ENCODE measurements at places on chromosomes 7 and 10. TPM values are rescaled to one million over a fixed set of nuclear protein-coding genes. Genes with fewer than 3 reads are reported as not detected.
A peak's percentile ranks its signal among the peaks of the same experiment; 100 is the strongest.

DNA sequence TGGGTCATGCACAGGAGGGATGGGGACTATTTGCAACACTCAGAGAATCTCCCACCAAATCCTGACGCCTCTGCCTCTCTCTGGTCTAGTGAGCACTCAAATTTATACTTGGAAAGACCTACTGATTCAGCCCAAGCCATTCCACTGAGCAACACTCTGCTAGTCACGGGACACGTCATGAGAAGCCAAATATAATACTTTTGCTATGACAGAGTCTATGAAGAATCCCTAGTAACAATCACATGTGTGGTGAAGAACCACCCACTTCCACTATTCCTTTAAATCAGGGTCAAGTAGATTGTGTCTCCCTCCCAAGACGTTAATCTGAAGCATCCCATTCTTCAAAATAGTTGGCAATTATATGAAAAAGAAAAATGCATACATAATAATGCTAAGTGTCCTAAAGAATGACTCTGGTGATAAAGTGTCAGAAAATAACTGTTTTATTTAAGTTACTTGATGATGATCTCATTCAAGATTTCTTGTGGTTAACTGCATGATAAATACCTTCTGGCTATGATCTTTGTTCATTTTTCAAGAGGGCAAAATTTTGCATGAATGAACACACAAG lies 28.5 kb downstream of the CHCHD3 start:
- no peak overlapping the region for H3K27ac ChIP-seq
- H3K27me3 ChIP-seq, result no peaks in the 10 kb centered on the region
- no peak overlapping the region for H3K4me3 ChIP-seq
- no peak for DNase-seq
- peaks cover 12% of the 10 kb centered on the region for H3K4me1 ChIP-seq

DNA sequence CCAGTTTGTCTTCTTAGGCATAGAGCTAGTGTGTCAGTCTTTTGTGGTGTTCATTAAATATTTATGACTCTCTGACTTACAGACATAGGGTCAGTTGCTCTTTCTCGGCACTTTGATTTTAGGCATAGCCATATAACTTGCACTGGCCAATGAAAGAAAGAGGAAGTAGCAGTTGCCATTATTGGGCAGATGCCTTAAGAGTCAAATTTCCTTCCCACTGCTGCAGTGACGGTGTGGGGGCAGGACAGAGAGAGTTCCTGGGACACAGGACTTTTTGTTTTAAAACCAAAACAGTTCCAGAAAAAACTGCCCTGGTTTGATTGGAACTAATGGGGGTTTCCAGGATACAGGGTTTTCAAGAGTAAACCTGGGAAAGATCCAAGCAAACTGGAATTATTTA lies 60.2 kb upstream of the PHF14 start:
- H3K27me3 ChIP-seq, result no peaks in the 10 kb centered on the region
- no peak overlapping the region for H3K4me3 ChIP-seq
- H3K27ac ChIP-seq, result no peak overlapping the region
- no peaks in the 10 kb centered on the region for H3K4me1 ChIP-seq
- H3K36me3 ChIP-seq, result no peaks in the 10 kb centered on the region

DNA sequence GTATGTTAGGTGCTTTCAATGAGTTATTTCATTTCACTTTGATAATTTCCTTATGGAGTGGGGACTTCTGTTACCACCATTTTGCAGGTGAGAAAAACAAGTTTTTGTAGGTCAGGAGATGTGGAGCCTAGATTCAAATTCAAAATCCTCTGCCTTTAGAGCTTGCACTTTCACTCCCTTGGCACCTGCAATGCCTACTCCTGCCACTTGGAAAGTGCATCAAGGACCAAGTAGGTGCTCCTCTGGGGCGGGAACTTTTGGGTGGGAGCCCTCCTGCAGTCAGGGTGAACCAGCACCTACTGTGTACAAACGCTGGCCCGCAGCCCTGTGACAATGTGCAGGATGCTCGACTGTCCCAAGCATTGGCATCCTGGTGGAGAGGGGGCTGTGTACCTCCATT lies 199.0 kb downstream of the EMX2 start:
- DNase-seq, result no peak
- no peaks in the 10 kb centered on the region for H3K4me1 ChIP-seq
- H3K27ac ChIP-seq, result no peak overlapping the region
- no peaks in the 10 kb centered on the region for H3K27me3 ChIP-seq
- no peak overlapping the region for H3K4me3 ChIP-seq

DNA sequence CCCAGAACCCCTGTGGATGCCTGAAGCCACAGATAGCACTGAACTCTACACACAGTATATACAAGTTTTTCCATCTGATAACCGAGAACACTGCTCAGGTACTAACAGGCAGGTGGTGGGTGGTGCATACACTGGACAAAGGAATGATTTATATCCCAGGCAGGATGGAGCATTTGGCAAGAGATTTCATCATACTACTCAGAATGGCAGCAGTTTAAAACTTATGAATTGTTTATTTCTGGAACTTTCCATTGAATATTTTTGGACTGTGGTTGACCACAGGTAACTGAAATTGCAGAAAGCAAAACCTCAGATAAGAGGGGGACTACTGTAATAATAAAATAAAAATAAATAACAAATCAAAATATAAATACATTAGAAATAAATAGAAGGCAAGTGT lies 10.9 kb upstream of the KCNMA1 start:
- H3K36me3 ChIP-seq, result no peaks in the 10 kb centered on the region
- DNase-seq, result no peak
- H3K27me3 ChIP-seq, result no peaks in the 10 kb centered on the region
- no peak overlapping the region for H3K27ac ChIP-seq
- H3K4me1 ChIP-seq, result no peaks in the 10 kb centered on the region
- H3K4me3 ChIP-seq, result no peak overlapping the region

- peaks cover 9% of the 10 kb centered on the region for H3K4me1 ChIP-seq
- H3K4me3 ChIP-seq, result no peak overlapping the region
- peak; percentile 30 for DNase-seq
- H3K27ac ChIP-seq, result no peak overlapping the region
- H3K27me3 ChIP-seq, result no peaks in the 10 kb centered on the region
Measured at GRCh38 chr7:40057292-40057691, 77.1 kb downstream of the MPLKIP start.

- no peaks in the 10 kb centered on the region for H3K4me1 ChIP-seq
- H3K27me3 ChIP-seq, result no peaks in the 10 kb centered on the region
- no peak for DNase-seq
- no peaks in the 10 kb centered on the region for H3K36me3 ChIP-seq
Measured at GRCh38 chr10:105783936-105784483, 1142.9 kb downstream of the SORCS3 start.

DNA sequence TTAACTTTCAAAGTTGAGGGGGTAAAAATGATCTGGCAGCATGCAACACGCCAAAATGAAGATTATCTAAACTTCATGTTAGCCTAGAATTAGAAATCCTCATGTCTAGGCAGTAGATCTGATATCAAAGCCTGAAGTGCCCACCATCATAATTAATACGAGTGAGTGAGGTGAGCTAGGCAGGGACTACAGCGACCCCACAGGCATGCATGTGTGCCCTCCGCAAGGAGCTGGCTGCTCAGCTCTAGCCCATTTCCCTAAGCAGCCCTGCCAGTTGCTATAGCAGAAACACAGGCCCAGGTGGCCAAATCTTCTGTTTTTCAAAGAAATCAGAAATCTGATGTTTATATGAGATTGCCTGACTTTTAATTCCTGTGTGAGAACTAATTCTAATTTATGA lies 93.1 kb upstream of the IFRD1 start:
- no peak overlapping the region for H3K4me3 ChIP-seq
- no peak for DNase-seq
- no peak overlapping the region for H3K27ac ChIP-seq
- H3K27me3 ChIP-seq, result no peaks in the 10 kb centered on the region

DNA sequence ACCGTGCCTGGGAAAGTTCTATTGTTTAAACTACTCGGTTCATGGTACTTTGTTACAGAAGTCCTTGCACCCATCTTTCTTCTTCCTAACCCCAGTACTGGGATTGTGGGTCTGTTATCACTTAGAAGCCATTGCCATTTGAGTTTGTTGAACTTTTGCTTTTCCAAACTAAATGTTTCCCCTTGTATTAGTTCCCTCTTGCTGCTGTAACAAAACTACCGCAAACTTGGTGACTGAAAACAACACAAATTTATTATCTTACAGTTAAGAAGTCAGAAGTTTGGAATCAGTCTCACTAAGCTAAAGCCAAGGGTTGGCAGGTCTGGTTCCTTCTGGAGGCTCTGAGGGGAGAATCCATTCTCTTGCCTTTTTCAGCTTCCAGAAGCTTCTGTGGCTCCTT lies 6.9 kb upstream of the LAMB4 start:
- no peak for DNase-seq
- no peak overlapping the region for H3K4me3 ChIP-seq
- H3K27me3 ChIP-seq, result no peaks in the 10 kb centered on the region
- no peaks in the 10 kb centered on the region for H3K36me3 ChIP-seq
- H3K4me1 ChIP-seq, result no peaks in the 10 kb centered on the region
- H3K27ac ChIP-seq, result no peak overlapping the region

GRCh38 chr7:154794147-154794780 lies 208.7 kb downstream of the PAXIP1 start:
- no peaks in the 10 kb centered on the region for H3K36me3 ChIP-seq
- H3K4me3 ChIP-seq, result peak overlapping the region; percentile 38

GRCh38 chr10:60009276-60009675 lies 102.9 kb upstream of the CCDC6 start:
- H3K27ac ChIP-seq, result no peak overlapping the region
- H3K27me3 ChIP-seq, result no peaks in the 10 kb centered on the region
- no peak overlapping the region for H3K4me3 ChIP-seq
- H3K36me3 ChIP-seq, result no peaks in the 10 kb centered on the region

DNA sequence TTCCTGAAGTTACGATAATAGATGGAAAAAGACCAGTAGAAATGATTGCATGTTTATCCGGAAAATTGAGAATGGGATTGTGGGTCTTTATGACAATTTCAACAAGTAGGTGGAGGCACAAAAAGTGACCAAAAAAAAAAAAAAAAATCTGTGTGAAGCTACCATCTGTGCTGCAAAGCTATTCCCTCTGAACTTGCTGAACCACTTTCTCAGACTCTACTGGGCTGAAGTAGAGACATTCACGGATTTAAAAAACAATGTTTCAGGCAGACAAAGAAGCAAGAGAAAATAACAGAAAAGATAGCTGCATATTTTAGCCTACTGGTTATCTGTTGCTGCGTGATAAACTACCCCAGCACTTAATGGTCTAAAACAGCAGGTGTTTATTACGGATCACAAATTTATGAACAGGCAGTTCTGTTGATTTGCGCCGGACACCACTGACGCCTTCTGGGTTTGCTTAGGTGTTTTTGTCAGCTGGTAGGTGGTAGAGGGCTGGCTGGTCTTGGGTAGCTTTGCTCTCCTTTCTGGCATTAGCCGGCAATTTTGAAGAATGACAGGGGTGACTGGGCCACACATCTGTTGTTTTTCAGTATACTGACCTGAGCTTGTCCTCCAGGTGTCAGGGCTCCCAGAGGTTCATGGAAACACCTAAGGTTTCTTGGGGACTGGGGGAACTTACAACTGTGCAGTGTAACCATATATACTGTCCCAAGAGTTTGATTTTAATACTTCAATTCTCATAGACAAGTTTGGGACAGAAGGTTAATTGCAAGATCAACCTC lies 665.1 kb downstream of the CCSER2 start:
- H3K4me1 ChIP-seq, result peaks cover 11% of the 10 kb centered on the region
- no peaks in the 10 kb centered on the region for H3K27me3 ChIP-seq
- H3K27ac ChIP-seq, result no peak overlapping the region
- H3K36me3 ChIP-seq, result no peaks in the 10 kb centered on the region

GRCh38 chr7:1050956-1051690 lies 6.8 kb downstream of the GPR146 start:
- no peak overlapping the region for H3K4me3 ChIP-seq
- no peak for DNase-seq
- H3K27me3 ChIP-seq, result no peaks in the 10 kb centered on the region
- peaks cover 29% of the 10 kb centered on the region for H3K4me1 ChIP-seq
- H3K27ac ChIP-seq, result peak overlapping the region; percentile 65

DNA sequence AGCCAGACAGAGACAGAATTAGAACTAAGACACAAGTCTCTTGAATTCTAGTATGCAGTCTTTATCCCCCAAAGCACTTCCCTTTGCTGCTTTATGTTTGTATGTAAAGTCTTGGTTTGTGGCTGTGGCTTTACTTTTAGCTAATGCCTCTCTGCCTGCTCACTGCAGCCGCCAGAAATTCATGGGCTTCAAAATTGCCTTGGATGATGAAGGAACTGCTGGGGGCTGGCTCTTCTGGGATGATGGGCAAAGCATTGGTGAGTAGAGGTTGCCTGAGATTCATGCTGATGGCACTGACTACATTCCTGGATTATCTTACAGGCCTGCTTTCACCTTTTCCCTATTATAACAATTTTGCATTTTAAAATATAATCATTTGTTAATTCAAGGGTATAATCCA lies 10.9 kb upstream of the MGAM2 start:
- H3K4me1 ChIP-seq, result no peaks in the 10 kb centered on the region
- H3K36me3 ChIP-seq, result no peaks in the 10 kb centered on the region
- H3K27ac ChIP-seq, result no peak overlapping the region
- no peak for DNase-seq
- no peaks in the 10 kb centered on the region for H3K27me3 ChIP-seq

- H3K27me3 ChIP-seq, result no peaks in the 10 kb centered on the region
- H3K4me1 ChIP-seq, result no peaks in the 10 kb centered on the region
- H3K27ac ChIP-seq, result no peak overlapping the region
- no peak overlapping the region for H3K4me3 ChIP-seq
- no peak for DNase-seq
Measured at GRCh38 chr7:151730591-151730990, 146.3 kb downstream of the PRKAG2 start.

GRCh38 chr10:78250313-78251015 lies 216.8 kb downstream of the RPS24 start:
- no peak overlapping the region for H3K4me3 ChIP-seq
- no peak overlapping the region for H3K27ac ChIP-seq
- H3K27me3 ChIP-seq, result no peaks in the 10 kb centered on the region
- no peak for DNase-seq

- no peak for DNase-seq
- no peaks in the 10 kb centered on the region for H3K27me3 ChIP-seq
- H3K36me3 ChIP-seq, result no peaks in the 10 kb centered on the region
- H3K4me3 ChIP-seq, result no peak overlapping the region
Measured at GRCh38 chr7:87552351-87552900, 48.3 kb downstream of the ABCB1 start.

DNA sequence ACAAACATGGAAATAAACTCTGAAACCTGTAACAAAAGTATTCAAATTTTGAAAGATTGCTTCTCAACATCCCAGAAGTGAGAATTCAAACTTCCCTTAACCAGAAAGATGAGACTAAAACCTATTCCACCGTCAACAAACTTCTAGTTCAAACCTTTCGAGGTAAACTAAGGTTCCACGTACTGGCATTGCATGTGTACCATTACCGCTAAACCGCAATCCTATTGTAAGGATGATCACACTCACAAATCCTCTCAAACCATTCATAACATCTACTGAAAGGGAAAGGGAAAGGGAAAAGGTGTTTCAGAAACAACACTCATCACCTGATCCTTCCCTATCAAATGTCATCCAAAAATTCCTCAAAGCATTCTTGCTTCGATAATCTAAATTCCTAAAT lies 3.1 kb downstream of the SMURF1 start:
- no peaks in the 10 kb centered on the region for H3K36me3 ChIP-seq
- no peak for DNase-seq
- H3K27ac ChIP-seq, result peak overlapping the region; percentile 95
- no peak overlapping the region for H3K4me3 ChIP-seq
- peaks cover 27% of the 10 kb centered on the region for H3K4me1 ChIP-seq
- no peaks in the 10 kb centered on the region for H3K27me3 ChIP-seq

AHR gene
- total RNA-seq, result 28.4 TPM

SPDYE5 gene
- total RNA-seq, result 12.5 TPM

TDRD1 gene
- total RNA-seq, result 32.3 TPM

SLC26A3 gene
- 1.1 TPM for total RNA-seq

CALML5 gene
- not detected for total RNA-seq

ARHGAP22 gene
- 6.2 TPM for total RNA-seq

NKX2-3 gene
- 0.24 TPM for total RNA-seq

ACBD7 gene
- total RNA-seq, result 7.7 TPM
